Foreskin fibroblast (primary cell): ENCODE measurements at places on chromosomes 1 and 21.
A peak's percentile ranks its signal among the peaks of the same experiment; 100 is the strongest.

DNA sequence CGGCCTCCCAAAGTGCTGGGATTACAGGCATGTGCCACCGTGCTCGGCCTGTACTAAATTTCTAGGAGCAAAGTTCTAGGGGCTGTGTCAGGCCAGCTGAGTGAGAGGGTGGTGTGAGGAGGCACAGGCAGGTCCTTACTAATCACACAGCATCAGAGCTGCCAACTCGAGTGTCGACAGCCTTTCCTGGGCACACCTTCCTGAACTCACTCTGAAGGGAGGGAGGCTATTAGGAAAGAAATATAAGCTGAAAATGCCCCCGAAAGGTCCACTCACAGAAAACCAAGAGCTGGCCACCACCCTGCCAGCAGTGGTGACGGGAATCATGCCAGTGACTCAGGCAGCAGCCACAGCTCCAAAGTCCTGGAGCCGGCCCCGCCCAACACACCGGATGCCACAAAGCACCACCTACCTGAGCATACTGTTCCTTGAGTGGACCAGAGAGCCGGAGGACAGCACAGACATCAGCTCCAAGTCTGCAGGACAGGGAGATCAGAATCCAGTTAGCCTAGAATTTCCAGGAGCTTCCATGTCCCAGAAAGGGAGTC is 4.5 kb downstream of the PMVK start:
- DNase-seq: no peak

DNA sequence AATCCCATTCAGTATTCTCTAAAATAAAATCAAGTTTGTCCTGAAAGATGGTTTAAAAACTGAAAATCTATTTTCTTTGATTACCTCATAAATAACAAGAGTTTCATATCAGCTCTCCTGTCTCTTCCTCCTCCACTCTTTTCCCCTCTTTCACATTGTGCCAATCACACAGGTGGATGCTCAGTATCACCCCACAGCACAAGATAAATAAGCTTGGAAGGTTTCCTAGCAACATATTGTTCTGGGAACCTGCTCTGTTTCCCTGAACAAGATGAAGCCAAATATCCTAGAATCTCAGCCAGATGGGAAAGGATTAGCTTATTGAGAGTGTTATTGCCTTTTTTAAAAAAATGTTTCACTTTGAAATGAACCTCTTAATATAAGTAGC is 45.7 kb upstream of the CACYBP start:
- DNase-seq: no peak

DNA sequence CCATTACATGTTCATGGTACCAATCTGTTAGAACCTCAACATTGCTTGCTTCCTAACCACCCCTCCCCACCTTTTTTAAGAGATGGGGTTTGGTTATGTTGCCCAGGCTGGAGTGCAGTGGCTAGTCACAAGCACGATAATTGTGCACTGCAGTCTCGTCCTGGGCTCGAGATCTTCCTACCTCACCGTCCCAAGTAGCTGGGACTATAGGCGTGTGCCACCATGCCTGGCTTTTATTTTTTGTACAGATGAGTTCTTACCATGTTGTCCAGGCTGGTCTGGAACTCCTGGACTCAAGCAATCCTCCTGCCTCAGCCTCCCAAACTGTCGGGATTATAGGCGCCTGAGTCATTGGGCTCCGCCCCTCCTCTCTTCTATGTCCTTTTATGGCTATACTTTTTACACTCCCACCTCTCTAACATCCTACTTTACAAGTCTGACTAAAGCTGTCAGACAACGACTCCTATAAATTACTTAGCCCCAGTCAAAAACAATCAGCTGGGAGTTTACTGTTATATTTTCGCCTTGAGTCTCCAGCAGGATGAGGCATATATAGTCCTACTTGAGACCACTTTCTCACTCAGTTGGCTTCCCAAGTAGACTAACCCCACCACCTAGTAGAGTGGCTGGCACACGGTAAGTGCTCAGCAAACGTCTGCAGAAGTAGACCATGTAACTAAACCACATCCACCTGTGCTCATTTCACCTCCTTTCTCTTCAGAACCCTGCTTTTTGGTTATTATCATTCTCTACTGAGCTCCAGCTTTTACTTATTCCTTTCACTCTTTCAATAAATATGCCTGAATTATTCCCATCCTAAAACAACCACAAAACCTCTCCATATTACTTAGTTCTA is 13.8 kb downstream of the ENSA start:
- DNase-seq: no peak

- DNase-seq: no peak
Measured at GRCh38 chr21:26505211-26505610, 67.9 kb downstream of the CYYR1 start.

DNA sequence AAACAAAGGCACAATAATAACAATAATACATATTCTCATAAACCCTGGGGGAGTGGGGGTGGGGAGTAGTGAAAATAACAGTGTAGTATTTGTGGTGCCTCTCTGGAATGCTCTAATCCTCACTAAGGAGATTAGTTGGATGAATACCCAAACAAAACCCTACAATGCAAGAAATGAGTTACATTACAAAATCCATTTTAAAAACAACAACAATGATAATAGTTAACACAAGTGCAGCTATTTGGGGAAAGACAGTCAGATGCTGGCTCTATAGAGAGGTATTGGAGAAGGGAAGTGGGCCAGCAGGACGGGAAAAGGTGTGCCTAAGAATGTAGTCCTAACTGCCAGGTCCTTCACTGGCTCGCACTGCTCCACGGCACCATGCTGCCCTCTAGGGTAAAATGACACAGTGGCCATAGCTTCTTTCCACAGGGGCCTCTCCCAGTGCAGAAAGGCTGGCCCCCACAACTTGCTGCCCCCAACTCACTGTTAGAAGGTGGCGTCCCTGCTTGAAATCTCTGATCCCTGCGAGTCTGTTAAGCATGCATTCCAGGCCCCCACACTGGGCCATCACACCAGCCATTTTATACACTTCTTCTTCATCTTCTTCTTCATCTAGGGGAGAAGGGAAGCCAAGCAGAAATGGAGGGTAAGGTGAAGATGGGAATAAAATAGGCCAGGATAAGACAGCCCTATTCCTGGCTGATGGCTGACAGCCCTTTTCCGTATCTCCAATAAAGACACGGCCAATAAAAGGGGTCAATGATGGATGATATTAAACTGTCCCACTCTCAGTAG is 113.8 kb downstream of the UBR4 start:
- DNase-seq: no peak

DNA sequence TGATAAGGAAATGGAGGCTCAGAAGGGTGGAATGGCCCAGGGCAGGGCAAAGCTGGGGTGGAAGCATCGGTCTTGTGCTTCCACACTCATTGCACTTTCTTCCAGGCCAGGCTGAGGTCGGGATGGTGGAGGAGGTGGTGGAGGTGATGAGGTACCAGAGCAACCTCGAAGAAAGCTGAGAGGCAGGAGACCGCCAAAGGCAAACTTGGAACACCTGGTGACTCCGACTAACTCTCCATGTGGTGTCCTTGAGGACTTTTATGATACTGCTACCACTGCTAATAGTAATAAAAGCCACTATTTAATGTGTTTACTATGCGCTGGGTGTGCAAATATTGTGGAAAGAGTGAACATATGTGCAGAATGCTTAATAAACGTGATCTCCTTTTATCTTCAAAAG is 16.9 kb upstream of the BTG2 start:
- DNase-seq: no peak

- DNase-seq: no peak
Measured at GRCh38 chr21:45787371-45787770, 143.8 kb downstream of the PCBP3 start.

GRCh38 chr1:199684686-199685273 is 342.7 kb upstream of the NR5A2 start:
- peak; percentile 64 for DNase-seq

- no peak for DNase-seq
Measured at GRCh38 chr1:246805135-246805716, 81.0 kb downstream of the SCCPDH start.

DNA sequence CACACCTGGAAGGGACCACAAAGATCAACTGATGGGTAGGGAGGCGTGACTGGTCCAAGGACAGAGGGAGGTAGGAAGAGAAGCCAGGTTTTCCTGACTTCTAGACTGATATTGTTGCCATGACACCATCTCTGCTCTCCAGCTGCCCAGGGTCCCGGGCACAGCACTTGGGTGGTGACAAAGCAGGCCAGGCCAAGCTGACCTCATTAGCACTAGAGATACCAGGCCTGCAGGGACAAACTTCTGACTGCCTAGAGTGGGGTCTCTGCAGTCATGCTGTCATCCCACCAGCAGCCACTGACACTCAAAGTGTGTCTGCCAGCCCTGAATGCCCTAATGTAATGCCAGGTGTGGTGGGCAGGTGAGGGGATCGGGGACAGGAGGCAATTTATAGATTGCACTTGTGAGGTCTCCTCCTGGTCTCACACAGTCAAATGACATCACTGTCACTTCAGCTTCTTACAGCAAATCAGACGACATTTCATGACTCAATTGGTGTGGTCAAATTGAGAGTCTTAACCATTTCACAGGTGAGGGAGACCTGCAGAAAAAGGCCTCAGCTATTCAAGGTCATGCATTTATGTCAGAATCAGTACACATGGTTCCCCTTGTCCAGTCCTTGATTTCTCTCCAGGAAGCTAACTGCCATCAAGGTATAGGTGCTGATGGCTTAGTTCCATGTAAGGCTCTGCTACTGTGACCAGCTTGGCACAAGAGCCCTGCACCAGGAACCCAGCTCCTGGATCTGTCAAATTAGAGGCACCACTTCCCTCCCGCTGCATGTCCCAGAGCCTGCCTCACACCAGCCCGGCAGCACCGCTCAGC is 2.7 kb downstream of the SLC9A1 start:
- no peak for DNase-seq

DNA sequence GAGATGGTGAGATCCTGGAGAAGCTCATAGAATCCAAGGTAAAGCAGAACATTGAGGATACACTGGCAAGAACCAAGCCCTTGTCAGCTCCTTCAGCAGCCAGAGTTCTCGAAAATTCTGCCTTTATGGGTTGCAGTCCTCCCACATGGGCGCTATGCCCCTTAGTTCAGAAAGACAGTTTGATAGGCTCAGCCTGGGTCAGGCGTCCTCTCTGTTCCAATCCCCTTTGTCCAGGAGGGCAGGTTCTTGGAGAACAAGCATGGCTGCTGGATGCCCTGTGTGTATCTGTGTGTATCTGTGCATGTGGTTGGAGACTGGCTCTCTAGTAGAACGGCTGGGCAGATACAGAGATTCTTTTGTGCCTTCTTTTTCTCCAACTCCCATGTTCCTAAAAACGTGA is 8.0 kb upstream of the NBL1 start:
- no peak for DNase-seq

GRCh38 chr1:232999956-233000625 is 49.7 kb downstream of the NTPCR start:
- DNase-seq: no peak

DNA sequence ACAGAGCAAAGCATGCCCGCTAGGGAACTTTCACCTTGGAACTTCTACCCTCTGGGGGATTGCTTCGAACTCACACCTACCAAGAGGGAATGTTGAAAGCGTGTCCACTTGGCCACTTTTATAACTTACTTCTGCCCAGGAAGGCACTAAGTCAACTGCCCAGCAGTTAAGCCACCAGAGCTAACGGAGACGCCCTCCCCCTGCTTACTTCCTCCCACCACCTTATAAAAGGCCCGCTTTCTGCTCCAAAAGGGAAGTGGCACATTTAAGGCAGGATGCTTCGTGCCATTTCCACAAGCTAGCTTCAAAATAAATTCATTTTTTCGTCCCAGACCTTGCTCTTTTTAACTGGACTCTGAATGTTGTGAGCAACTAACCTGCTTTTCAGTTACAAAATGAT is 3.2 kb upstream of the AK2 start:
- no peak for DNase-seq

DNA sequence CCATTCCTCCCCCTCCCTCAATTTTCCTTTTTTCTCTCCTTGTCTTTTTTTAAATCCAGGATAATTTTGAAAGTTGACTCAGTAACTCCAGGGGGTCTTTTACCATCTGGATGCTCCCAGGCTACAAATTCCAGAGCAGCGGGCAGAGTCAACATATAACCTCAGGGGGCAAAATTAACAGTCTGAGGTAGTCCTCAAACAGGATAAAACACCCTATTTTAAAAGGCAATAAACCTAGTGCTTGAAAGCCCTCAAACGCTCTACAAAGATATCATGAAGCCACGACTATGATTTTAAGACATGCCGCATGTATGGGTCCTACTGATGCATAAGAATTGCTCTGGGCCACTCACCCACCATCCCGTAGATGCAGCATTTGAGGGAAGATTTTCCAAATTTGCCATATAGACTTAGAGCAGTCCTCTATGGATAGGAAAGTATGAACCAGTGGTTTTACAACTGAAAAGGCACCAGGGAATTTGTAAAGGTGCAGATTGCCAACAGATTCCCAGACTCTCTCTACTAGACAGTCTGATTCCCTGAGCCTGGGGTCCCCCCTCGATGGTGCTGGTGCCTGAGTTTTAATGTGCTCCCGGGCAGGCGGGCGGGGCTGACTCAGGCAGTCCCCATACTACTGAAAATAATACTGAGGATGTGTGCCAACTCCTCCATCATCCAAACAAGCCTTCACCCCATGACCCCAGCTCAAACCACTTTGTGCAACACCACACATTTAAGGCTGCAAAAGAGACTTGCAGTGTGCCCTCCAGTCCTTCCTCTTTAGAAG is 37.2 kb downstream of the PTPN14 start:
- peak; percentile 53 for DNase-seq

DNA sequence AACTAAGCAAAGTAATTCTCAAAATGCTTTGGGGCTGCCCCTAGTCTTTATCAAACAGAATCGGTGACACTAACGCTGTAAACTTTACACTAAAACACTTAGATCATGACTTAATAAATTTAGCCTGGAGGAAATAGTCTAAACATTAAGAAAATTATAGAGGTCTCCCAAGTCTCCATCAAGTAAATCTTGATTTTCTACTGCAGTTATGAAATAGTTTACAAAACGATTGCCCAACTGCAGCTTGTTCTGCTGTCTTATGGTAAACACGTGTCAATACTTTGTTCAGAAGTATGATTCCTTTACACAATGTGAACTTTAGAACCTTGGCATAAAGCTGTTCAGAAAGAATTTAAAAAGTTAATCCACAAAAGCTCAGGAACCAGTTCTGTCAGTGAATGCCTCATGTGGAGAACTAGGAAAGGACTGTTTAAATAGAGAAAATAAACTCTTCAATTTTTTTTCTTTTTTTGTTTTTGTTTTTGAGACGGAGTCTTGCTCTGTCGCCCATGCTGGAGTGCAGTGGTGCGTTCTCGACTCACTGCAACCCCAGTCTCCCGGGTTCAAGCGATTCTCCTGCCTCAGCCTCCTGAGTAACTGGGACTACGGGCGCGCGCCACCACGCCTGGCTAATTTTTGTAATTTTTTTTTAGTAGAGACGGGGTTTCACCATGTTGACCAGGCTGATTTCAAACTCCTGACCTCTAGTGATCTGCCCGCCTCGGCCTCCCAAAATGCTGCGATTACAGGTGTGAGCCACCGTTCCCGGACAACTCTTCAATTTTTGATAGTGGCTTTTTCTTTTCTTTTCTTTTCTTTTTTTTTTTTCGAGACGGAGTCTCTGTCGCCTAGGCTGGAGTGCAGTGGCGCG is 1.6 kb downstream of the DDI2 start:
- DNase-seq: peak; percentile 55
